Upper lobe of left lung (tissue), 6 donors: ENCODE measurements at places on chromosomes 11 and 22. TPM values are rescaled to one million over a fixed set of nuclear protein-coding genes. Genes with fewer than 3 reads are reported as not detected.

- no peaks in the 10 kb centered on the region for H3K36me3 ChIP-seq
- peak overlapping the region; percentile 86 for H3K4me3 ChIP-seq
- DNase-seq, result no peak
Measured at GRCh38 chr22:43811777-43812148, 342 bp downstream of the EFCAB6 start.

GRCh38 chr11:106425819-106426218 lies 348.4 kb downstream of the AASDHPPT start:
- no peak overlapping the region for H3K27ac ChIP-seq
- no peaks in the 10 kb centered on the region for H3K36me3 ChIP-seq
- no peak for DNase-seq
- H3K27me3 ChIP-seq, result no peaks in the 10 kb centered on the region
- no peak overlapping the region for H3K4me3 ChIP-seq

GRCh38 chr11:48037709-48038468 lies 57.5 kb downstream of the PTPRJ start:
- H3K4me3 ChIP-seq, result no peak overlapping the region
- DNase-seq, result no peak
- H3K27me3 ChIP-seq, result no peaks in the 10 kb centered on the region
- H3K27ac ChIP-seq, result no peak overlapping the region
- no peaks in the 10 kb centered on the region for H3K36me3 ChIP-seq

DNA sequence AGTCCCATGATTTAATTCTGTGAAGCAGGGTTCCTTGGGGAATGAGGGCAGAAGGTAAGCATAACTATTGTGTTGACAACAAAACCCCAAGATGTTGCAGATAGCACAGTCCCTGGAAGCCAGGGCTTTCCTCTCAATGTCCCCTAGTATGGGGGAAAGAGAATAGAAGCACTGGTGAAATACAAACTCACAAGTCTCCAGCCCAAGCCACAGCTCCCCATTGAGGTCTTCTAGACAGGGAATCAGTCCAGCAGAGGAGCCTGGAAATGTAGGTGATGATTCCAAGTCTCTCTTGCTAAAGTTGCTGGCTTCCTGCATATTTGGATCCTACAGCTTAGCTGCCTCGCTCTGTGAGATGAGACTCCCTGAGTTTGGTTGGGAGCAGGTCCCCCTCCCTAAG lies 31.7 kb upstream of the DRD2 start:
- no peaks in the 10 kb centered on the region for H3K27me3 ChIP-seq
- no peaks in the 10 kb centered on the region for H3K4me1 ChIP-seq
- DNase-seq, result no peak
- H3K27ac ChIP-seq, result no peak overlapping the region
- H3K4me3 ChIP-seq, result no peak overlapping the region

- H3K36me3 ChIP-seq, result no peaks in the 10 kb centered on the region
- no peaks in the 10 kb centered on the region for H3K27me3 ChIP-seq
- peak overlapping the region; percentile 40 for H3K27ac ChIP-seq
- DNase-seq, result peak; percentile 42
- H3K4me1 ChIP-seq, result peaks cover 13% of the 10 kb centered on the region
Measured at GRCh38 chr11:35029979-35030682, 108.8 kb upstream of the CD44 start.

Gene NLRP10
- total RNA-seq, result not detected
